ENCODE measurements at places on chromosomes 3 and 15. TPM values are rescaled to one million over a fixed set of nuclear protein-coding genes. Genes with fewer than 3 reads are reported as not detected.

DNA sequence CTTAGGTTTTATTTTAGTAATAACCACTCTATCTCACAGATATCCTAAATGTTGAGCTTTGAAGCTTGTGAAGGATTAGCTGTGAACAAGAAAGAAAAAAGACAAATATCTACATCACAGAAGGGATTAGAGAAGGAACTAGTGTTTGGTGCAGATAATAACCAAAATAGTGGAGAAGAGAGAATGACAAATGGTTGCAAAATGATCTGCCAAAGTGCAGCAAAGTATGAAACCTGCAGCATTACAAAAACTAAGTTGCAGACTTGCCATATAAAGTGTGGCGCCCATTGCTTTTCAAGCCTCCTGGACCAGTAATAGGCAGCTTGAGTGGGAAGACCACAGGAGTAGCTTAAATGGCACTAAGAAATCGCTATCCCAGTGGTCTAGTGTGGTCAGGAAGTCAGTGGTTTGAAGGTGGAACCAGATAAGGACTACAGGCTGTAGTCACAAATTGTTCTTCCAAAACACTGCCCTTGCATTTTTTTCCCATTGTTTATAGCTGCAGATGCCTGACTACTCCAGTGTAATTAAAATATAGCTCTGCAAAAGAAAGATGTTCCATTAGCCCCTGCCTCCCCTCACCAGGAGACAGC lies 20.7 kb downstream of the TPM1 start:
- no peak for DNase-seq

GRCh38 chr15:53976844-53977392 lies 1.3 kb upstream of the UNC13C start:
- no peak for DNase-seq

DNA sequence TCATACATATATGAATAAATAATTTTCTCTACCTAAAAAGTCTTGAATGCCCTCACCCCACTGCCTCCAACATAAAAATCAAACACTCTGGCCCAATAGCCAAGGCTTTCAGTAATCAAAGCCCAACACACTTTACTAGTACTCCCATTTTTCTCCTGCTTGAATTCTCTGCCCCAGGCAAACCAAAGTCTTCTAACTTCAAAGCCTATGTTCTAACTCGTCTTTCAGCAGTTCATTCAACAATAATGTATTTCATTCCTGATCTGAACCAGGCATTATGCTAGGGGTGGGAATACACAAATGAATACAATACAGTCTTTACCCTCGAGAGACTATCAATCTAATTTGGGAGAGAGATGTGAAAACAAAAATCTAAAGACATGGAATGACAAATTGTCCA lies 11.4 kb upstream of the ZNF592 start:
- DNase-seq, result no peak

DNA sequence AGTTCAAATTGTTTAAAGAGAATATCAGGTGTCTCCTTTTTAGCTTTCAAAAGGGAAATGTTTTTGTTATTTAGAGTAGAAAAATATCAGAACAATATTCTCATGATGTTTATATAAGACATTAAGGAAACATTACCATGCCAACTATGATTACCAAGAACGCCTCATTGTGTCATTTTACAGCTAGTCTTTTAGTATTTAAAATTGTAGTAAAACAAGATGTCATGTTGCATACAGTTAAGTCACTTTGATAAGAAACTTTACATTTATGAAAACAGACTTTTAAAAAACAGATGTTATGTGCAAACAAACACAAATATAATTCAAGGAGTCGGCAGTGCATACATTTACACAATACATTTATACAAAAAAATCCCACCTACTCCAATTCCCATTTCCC lies 4.4 kb downstream of the PLSCR4 start:
- DNase-seq, result no peak

DNA sequence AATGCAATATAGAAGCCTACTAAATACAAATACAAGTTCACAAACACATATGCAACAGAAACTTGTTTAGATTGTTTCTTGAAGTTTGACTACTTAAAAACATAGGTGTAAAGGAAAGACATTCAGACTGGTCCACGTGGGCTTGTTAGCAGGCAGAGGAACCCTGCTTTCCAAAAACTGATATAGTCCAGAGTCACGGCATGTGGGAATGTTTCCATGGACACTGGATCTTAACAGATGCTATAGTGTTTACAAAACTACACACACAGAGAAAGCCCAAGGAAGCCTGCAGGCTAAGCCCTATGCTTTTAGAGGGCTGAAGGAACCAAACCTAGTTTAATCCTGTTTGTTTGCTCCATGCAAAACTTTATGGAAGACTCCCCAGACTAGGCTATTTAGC lies 45.2 kb upstream of the LRRC58 start:
- DNase-seq, result no peak

GRCh38 chr15:38554354-38554753 lies 10.3 kb downstream of the RASGRP1 start:
- DNase-seq, result no peak

FETUB gene
- polyA plus RNA-seq, result 0.69 TPM

CD200 gene
- polyA plus RNA-seq, result 14.8 TPM

Data from muscle of arm (tissue), 14 donors.